ENCODE measurements at places on chromosomes 11 and 22.

- H3K4me1 ChIP-seq: no peaks in the 10 kb centered on the region
- H3K27me3 ChIP-seq: no peaks in the 10 kb centered on the region
- no peak for DNase-seq
- no peak overlapping the region for H3K4me3 ChIP-seq
These were observed 369.4 kb upstream of the ISX start for GRCh38 chr22:34696557-34696956.

DNA sequence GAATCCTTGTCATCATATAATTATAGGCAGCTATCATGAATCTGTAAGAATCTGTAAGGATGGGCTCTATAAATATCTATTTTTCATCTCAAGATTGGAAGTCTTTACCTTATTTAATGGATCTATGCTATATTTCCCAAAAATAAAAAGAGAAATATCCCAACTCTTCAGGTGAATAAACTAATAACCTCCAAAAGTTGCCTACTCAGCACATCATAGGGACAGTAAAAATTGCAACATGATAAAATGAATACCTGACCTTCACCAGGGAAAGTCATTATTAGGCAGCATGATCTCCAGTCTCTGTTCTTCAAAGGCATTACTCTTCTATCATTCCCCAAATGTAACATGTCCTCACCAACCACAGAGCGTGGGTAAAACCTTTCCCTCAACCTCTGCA is 277.3 kb downstream of the RAB38 start:
- DNase-seq: no peak
- no peaks in the 10 kb centered on the region for H3K4me1 ChIP-seq
- no peak overlapping the region for H3K4me3 ChIP-seq
- H3K27ac ChIP-seq: no peak overlapping the region
- no peaks in the 10 kb centered on the region for H3K36me3 ChIP-seq
- no peaks in the 10 kb centered on the region for H3K27me3 ChIP-seq

GRCh38 chr11:134019500-134019899 is 49.4 kb upstream of the JAM3 start:
- DNase-seq: no peak
- no peaks in the 10 kb centered on the region for H3K36me3 ChIP-seq
- H3K4me1 ChIP-seq: no peaks in the 10 kb centered on the region
- H3K27me3 ChIP-seq: peaks cover 6% of the 10 kb centered on the region

GRCh38 chr11:66325263-66325671 is 8.4 kb upstream of the CD248 start:
- H3K27me3 ChIP-seq: no peaks in the 10 kb centered on the region
- H3K4me3 ChIP-seq: no peak overlapping the region
- H3K4me1 ChIP-seq: peaks cover 28% of the 10 kb centered on the region
- no peak overlapping the region for H3K27ac ChIP-seq
- no peaks in the 10 kb centered on the region for H3K36me3 ChIP-seq

- no peaks in the 10 kb centered on the region for H3K27me3 ChIP-seq
- H3K4me1 ChIP-seq: no peaks in the 10 kb centered on the region
- no peak for DNase-seq
- H3K27ac ChIP-seq: no peak overlapping the region
- peaks cover 3% of the 10 kb centered on the region for H3K36me3 ChIP-seq
These were observed 75.1 kb downstream of the BMAL1 start for GRCh38 chr11:13352711-13353110.

DNA sequence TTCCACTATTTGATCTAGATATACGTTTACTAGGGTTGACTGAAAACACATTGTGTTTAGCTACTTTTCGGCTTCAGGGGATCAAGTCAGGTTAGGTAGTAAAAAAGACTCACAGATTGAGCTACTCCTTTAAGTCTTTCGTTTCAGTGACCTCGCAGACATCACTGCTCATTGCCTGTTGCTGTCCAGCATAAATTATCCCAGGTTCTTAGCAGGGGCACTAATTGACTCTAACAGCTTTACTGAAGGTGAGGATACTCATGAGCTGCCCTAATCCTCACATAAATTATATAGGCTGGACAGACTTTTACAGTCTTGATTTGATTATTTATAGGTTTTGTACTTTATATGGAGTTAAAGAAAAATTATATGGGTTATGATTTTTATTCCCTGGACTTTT is 3.7 kb downstream of the CARD18 start:
- H3K4me3 ChIP-seq: no peak overlapping the region
- no peaks in the 10 kb centered on the region for H3K4me1 ChIP-seq
- no peaks in the 10 kb centered on the region for H3K36me3 ChIP-seq

DNA sequence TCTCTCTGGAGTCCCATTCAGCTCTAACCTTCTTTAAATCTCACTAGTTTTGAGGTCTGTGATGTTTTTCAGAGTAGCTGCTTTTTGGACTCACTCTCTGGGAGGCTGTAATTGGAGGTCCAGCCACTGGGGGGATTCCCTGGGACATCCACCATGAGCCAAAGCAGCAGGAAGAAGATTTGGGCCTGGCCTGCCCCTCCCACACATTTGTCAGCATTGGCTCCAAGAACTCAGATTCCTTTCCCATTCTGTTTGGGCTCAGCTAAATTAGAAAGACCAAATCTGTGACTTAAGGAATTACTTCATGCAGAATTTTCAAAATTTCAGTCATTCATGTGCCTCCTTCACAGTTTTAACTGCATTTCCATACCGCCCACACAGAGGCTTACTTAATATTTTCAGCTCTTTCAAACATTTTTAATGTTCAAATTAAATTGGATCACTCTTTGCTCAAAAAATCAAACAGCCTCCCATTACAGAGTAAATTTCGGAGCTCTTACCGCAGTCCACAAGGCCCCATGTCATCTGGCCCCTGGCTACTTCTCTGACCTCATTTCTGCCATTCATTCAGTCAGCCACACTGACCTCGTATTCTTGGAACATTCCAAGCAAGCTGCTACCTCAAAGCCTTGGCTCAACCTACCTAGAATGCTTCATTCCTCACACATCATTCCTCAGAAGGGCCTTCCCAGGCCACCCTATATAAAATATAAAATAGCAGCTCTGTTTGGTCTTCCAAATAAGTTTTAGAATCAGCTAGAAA is 54.5 kb upstream of the RRAS2 start:
- DNase-seq: no peak
- H3K27ac ChIP-seq: no peak overlapping the region
- H3K36me3 ChIP-seq: no peaks in the 10 kb centered on the region
- H3K27me3 ChIP-seq: no peaks in the 10 kb centered on the region

- H3K4me3 ChIP-seq: no peak overlapping the region
- H3K27me3 ChIP-seq: no peaks in the 10 kb centered on the region
- H3K4me1 ChIP-seq: peaks cover 5% of the 10 kb centered on the region
These were observed 8.1 kb upstream of the ANKRD13D start for GRCh38 chr11:67280788-67281551.

GRCh38 chr11:134414766-134415765 is 3.0 kb upstream of the B3GAT1 start:
- no peaks in the 10 kb centered on the region for H3K36me3 ChIP-seq
- H3K27me3 ChIP-seq: no peaks in the 10 kb centered on the region
- H3K27ac ChIP-seq: no peak overlapping the region
- no peak overlapping the region for H3K4me3 ChIP-seq

- H3K27ac ChIP-seq: peak overlapping the region; percentile 11
- H3K27me3 ChIP-seq: no peaks in the 10 kb centered on the region
- DNase-seq: no peak
- H3K4me1 ChIP-seq: peaks cover 36% of the 10 kb centered on the region
- no peaks in the 10 kb centered on the region for H3K36me3 ChIP-seq
These were observed 346.6 kb upstream of the NCAM1 start for GRCh38 chr11:112614605-112615004.

DNA sequence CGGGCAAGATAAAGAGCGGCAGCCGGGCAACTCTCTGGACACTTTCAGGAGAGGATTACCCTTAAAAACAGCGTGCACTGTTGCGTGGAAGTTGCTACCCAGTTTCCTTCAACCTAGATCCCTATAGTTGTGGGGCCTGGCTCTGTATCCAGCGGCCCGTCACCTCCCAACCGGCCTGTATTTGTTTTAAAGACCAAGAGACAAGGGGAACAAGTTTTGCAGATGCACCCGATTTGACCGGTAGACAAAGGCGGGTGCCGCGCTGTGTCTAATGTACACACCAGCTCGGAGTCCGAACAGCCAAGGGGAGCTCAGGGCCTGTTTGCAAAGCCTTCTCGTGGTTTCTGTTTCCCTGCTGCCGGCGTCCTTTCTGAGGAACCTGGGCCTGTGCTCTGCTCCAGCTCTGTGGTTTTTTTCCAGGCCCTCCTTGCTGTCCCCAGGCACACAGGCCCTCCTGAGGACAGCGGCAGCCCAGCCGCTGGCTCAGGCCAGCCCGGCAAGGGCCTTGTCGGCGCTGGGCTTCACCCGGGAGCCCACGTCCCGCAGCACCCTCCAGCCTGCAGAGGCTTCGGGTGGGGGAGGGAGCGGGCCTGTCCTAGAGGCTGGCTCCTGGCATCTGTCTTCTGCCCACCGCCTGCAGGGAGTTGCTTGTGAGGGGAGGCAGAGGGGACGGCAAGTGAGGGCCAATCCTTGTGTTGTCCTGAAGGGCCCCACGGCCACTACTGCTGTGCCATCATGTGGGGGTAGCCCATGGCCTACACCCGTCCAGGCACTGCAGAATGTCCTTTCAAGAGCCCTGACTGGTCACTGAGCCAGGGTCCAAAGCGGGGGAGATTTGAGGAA is 1.4 kb downstream of the TBX1 start:
- no peak for DNase-seq
- H3K4me3 ChIP-seq: no peak overlapping the region
- H3K27me3 ChIP-seq: peaks cover 34% of the 10 kb centered on the region

DNA sequence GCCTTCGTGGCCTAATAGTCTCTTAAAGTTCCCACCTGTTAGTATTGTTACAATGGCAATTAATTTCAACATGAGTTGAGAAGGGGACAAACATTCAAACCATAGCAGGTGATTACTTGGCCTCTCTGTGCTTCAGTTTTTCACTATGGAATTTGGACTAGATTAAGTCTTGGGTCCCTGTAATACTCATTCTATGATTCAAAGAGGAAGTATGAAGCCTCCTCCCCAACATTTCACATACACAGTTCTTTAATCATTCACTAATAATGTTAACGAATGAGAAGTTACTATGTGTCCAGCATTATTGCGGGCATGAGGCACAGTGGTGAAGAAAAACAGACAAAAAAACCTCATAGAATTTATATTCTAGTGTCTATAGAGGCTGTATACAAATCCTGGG is 19.9 kb upstream of the USP47 start:
- H3K36me3 ChIP-seq: no peaks in the 10 kb centered on the region
- H3K4me1 ChIP-seq: no peaks in the 10 kb centered on the region
- H3K4me3 ChIP-seq: no peak overlapping the region
- H3K27ac ChIP-seq: no peak overlapping the region

DNA sequence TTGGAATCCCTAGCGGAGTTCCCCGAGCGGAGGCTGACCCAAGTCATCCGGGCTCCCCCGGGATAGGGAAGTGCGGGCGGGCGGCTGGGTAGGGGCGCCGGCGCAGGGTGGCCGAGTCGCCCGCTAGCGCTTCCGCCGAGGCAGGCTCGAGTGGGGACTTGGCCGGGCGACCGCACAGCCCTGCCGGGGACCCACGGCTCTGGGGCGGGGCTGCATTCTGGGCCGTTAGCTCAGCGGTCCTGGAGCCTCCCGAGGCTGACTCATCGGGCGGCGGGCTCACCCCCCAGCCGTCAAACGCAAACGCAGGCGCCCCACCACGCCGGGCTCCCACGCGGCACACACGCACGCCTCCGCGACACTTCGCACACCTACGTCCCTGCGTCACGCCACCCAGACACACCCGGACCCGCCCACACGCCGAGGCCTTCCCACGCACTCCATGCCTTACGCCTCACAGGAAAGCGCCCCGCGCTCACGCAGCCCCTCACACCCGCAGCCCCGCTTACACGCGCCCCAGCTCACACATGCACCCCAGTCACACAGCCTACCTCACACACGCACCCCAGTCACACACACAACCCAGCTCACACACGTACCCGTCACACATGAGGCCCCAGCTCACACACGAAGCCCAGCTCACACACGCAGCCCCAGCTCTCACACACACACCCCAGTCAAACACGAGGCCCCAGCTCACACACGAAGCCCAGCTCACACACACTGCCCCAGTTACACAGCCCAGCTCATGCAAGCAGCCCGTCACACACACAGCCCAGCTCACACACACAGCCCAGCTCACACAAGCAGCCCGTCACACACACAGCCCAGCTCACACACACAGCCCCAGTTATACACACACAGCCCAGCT is 1.2 kb downstream of the PHLDB1 start:
- no peaks in the 10 kb centered on the region for H3K27me3 ChIP-seq
- no peak overlapping the region for H3K27ac ChIP-seq
- peak overlapping the region; percentile 61 for H3K4me3 ChIP-seq
- peak; percentile 74 for DNase-seq
- H3K36me3 ChIP-seq: no peaks in the 10 kb centered on the region
- peaks cover 40% of the 10 kb centered on the region for H3K4me1 ChIP-seq

GRCh38 chr11:121328176-121328966 is 35.8 kb downstream of the SC5D start:
- DNase-seq: no peak
- no peak overlapping the region for H3K27ac ChIP-seq
- no peaks in the 10 kb centered on the region for H3K4me1 ChIP-seq
- no peak overlapping the region for H3K4me3 ChIP-seq

DNA sequence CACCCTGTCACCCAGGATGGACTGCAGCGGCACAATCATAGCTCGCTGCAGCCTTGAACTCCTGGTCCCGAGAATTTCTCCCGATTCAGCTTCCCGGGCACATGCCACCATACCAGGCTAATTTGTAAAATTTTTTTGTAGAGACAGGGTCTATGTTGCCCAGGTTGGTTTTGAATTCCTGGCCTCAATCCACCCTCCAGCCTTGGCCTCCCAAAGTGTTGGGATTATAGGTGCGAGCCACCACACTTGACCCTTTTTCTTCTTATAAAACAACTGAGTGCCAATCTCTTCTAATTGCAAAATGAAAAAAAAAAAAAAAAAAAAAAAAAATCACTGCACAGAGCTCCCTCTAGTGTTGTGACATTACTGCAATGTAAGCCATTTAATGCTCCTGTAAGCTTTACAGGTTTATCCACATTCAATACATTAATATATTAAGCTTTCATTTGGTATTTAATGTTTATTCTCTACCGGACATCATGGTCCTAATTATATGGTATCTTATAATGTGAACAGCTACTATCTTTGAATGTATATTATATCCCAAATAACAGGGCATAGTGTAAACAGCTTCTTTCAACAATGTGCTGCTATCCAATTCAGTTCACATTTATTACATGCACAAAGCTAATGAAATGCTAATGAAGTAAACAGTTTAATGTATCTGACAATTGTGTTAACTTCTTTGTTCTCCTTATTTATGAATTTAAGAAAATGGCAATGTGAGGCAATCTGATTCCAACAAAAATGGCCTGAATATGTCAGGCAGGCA is 44.6 kb downstream of the COPB1 start:
- no peaks in the 10 kb centered on the region for H3K4me1 ChIP-seq
- peak; percentile 39 for DNase-seq
- H3K27ac ChIP-seq: peak overlapping the region; percentile 61
- no peak overlapping the region for H3K4me3 ChIP-seq
- H3K27me3 ChIP-seq: no peaks in the 10 kb centered on the region
- peaks cover 68% of the 10 kb centered on the region for H3K36me3 ChIP-seq

GRCh38 chr22:43213962-43214361 is 27.0 kb upstream of the TTLL12 start:
- H3K36me3 ChIP-seq: no peaks in the 10 kb centered on the region
- H3K27me3 ChIP-seq: no peaks in the 10 kb centered on the region
- H3K27ac ChIP-seq: no peak overlapping the region
- no peaks in the 10 kb centered on the region for H3K4me1 ChIP-seq

- DNase-seq: no peak
- no peak overlapping the region for H3K27ac ChIP-seq
- no peaks in the 10 kb centered on the region for H3K36me3 ChIP-seq
- H3K4me1 ChIP-seq: no peaks in the 10 kb centered on the region
These were observed 204.9 kb downstream of the CSNK2A3 start for GRCh38 chr11:11148104-11148509.
